ENCODE measurements at places on chromosomes 7 and 10.

DNA sequence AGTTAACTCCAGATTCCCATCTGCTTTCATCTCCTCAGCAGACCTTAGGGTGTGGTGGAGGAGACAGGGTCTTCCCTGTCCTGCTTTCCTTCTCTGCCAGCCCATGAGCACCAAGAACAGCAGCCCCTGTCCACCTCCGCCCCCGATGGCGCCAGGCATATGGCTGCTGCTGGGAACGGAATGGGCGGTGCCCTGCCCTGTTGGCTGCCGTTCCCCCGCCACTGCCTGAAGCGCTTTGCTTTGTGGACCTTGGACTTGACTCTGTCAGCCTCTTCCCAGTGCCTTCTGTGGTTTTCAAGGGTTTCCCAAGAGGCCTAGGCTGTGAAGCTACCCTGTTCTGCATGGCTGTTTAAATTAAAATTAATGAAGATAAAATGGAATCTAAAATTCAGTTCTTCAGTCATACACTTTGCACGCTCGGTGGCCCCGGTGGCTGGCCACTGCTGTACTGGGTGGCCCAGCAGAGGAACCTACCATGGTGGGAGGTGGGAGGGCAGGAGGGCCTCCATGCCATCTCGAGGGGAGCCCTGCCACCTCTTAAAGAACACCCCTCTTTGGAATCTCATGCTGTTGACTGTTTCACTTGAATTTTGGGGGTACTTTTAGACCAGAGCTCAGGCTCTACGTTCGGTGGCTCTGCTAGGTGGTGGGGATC is 78.7 kb downstream of the NKX6-2 start:
- no peak for DNase-seq

- no peak for DNase-seq
These were observed 101.2 kb downstream of the DYNC2I1 start for GRCh38 chr7:158957510-158957906.

DNA sequence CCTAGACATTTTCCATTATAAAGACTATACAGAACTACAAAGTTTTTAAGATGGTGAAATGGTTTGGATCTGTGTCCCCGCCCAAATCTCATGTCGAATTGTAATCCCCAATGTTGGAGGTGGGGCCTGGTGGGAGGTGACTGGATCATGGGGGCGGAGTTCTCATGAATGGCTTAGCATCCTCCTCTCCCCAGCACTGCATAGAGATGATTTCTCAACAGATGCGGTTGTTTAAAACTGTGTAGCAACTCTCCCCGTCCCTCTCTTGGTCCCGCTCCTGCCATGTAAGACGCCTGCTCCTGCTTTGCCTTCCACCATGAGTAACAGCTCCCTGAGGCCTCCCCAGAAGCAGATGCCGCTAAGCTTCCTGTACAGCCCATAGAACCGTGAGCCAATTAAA is 1.6 kb downstream of the FAM133B start:
- DNase-seq = no peak

DNA sequence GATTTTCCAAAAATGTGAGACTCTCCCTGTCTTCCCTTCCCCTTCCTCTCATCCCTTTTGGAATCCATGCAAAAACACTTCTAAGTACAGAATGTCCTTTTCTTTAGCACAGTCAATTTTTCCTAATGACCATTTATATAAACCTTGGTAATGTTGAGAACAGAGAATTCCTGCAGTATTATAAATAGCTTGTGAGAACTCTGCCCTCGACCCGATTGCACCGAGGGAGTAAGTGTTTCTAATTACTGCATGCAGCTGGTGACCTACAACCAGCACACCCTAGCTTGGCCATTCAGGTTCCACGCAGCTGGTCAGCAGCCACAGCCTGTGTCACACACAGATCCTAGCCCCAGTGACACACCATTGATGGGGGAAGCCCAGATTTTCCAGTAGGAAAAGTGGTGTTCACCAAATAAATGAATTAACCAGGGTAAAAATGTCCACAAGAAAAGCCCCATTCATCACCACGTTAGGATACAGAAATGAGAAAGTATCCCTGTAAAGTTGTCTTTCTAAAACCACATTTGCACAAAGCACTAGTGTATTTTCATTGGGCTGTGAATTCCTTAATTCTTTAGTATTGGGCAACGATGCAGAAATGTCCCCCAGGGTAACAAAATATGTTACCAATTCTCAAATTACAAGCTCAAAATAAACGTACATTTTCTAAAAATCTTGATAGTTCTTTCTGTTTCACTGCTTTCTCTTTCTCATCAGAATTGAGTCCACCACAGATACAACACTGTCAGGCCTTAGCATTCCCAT is 499.0 kb upstream of the KLF6 start:
- DNase-seq = no peak

- DNase-seq = no peak
These were observed 72.6 kb downstream of the PARP12 start for GRCh38 chr7:139990142-139990535.

DNA sequence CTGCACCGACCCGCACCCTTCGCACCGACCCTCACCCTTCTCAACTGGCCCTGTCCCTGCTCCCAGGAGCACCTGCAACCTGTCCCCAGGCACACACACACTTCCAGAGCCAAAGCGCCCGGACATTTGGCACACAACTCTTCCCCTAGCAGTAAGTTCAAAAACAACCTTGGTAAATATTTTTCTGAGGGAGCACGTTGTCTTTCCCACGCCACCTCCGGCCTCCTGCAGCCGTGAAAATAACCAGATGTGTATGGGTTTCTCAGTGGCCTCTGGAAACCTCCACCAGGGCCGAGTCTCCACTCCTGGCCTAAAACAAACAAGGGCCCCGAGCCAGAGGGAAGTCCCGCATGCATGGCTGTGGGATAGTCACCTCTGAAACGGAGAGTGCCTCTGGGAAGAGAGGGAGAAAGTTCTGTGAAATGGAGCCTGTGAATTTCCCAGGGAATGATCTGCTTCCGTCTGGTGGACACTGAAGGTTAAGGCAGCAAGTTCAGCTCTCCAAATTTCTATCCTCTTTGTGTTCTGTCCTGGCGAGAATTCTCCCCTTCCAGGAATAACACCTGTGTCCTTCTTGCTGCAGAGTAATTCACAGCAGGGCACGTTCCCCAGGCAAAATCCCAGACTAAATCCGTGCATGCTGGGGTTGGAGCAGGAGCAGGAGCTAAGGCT is 15.8 kb downstream of the PODXL start:
- no peak for DNase-seq

DNA sequence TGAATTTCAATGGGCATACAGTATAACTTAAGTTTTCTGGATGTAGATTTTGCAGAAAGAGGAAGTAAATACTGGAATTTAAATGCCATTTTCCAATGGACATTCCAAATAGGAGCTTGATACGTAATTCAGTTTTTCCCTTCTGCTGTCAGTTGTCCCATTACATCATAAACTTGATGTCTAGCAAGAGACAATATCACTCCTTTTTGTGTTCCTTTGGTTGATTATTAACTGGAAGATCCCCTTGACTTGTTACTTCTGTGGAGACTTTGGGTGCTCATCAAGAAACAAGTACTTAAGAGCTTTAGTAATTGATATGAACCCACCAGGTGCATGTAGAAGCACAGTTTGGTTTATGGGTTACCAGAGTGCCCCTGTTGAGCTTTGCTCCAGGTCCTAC is 116.1 kb downstream of the ST7 start:
- no peak for DNase-seq

DNA sequence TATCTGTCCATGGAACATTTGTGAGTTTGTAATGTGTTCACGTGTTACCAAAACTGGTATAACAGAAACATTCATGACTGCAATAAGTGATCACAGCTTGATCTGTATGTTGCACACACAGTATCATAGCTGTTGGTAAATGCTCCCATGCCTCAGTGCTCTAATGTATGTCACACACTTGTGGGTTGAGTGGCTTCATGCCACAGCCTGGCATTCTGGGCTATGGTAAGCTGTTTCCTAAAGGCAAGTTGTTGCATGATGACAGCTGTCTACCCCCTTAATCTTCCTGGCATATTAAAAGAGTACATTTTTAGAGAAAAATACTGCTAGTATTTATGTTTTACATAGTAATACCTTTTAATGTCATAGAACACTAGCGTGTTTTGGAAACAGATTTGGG is 35.2 kb downstream of the PRPF18 start:
- DNase-seq = no peak

GRCh38 chr10:85666102-85666501 is 700.5 kb downstream of the GRID1 start:
- no peak for DNase-seq

- no peak for DNase-seq
These were observed 11.4 kb downstream of the KDM7A start for GRCh38 chr7:140165422-140165821.

DNA sequence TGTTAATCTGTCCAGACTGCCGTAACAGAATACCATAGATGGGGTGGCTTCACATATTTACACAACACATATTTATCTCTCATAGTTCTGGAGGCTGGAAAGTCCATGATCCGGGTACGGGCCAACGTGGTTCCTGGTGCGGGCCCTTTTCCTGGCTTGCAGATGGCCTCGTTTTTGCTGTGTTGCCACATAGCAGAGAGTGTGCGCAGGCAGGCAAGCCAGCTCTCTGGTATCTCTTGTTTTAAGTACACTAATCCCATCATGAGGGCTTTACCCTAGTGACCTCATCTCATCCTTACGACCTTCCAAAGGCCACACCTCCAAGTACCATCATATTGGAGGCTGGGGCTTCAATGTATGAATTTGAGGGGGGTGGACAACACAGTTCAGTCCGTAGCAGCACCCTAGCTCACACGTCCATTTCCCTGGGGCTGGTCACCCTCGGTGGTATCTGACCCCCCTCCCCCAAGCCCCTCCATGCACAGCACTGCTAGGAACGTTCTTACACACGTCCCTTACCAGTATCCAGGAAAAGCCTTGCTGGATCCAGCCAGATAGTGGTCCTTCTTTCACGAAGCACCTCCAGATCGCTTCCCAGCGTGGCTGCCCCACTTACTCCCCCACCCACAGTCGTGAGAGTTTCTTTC is 21.5 kb downstream of the CUX1 start:
- no peak for DNase-seq

DNA sequence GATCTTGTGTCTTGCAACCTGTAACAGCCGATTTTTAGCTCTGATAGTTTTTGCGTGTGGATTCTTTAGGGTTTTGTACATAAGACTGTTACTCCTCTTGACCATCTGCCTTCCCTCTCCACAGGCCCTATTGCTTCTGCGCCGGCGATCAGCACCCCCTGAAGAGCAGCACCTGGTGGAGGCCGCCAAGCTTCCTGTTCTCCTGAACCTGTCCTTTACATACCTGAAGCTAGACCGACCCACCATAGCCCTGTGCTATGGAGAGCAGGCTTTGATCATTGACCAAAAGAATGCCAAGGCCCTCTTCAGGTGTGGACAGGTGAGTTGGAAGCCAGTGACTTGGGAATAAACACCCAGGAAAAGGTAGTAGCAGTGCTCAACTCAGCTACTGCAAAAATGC is 12.6 kb downstream of the FKBP6 start:
- no peak for DNase-seq

- no peak for DNase-seq
These were observed 21.2 kb upstream of the BLOC1S2 start for GRCh38 chr10:100307684-100308083.

DNA sequence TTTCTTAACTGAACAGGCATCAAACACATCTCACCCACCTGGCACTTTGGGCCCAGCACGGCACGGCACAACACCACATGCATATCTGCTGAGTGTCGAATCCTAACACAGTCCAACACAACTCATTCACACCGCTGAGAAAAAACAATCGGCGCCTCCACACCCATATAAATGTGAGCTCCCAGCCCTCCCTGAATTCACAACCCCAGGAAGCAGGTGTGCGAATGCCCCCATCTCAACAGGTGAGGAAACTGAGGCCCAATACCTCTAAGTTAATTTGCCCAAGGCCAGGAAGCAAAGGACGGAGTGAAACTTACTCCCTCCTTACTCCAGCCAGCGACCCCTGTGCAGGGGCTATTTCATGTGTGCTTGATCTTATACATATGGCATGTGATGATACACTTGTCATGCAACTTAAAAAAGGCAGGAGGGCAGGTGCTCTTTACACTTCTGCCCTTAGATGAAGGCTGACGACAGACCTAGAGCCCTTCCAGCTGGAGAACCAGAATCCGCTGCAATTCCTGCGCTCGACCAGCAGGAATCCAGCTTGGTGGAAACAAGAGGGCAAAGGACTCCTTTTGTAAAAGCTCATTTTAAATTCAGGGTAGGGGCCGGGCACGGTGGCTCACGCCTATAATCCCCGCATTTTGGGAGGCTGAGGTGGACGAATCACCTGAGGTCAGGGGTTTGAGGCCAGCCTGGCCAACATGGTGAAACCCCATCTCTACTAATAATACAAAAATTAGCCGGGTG is 116.0 kb downstream of the LARP4B start:
- DNase-seq = no peak

DNA sequence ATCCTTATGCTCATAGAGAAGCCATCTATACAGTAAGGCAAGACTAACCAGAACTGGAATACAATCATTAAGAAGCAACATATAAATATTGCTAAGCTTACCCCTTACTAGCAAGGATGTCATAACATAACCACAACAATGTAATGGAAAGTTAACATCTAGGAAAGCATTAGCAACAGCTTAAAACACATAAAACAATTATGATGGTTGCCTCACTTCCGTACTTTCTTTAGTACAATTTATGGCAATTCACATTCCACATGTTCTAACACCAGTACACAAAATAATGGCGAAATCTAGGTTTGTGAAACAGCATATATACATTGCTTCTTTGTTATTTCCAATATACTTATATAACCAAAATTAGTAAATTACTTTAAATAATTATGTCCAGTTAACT is 195.0 kb downstream of the AHR start:
- DNase-seq = no peak

DNA sequence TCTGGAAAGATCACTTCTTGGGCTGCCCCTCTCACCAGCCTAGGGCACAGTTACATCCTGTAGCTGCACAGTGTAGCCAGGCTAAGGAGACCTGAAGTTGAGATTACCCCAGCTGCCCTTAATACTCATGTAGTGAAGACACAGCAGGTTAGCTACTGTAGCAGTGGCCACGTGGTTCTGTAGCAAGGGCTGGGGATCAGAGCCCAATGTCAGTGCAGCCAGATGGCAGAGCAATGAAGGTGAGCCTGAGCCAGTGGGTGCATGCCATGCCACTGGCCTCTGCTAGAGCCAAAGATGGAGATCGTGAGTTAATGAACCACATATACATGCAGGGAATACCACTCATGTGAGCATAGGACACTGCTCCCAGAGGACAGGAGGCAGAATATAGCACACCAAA is 15.5 kb downstream of the AMPH start:
- DNase-seq = no peak

DNA sequence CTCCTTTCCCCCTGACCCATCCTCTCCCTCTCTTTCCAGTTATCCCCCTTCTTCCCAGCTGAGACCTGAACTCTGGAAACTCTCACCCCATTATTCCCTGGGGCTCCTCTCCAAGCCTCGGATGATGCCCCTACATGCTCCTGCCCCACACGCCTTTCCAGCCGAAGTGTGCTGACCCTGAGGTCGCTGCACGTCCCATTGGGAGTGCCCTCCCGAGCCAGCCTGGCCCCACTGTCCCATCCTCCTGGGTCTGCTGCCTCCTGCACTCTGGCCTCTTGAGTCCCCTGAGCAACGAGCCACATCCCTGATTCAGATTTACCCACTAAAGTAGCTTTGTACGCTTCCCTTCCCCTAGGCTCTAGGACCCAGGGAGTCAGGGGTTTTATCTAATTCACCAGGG is 87.4 kb downstream of the TCERG1L start:
- no peak for DNase-seq

- DNase-seq = no peak
These were observed 93.1 kb downstream of the SLC25A13 start for GRCh38 chr7:96228760-96229159.

- DNase-seq = no peak
These were observed 79.3 kb upstream of the SLC25A13 start for GRCh38 chr7:96401200-96401599.
